NCI-H446 treated with DMSO at 0.1 percent for 48 hours (cell line): ENCODE measurements at places on chromosomes 11 and 22.

- DNase-seq = no peak
These were observed 700 bp upstream of the STX3 start for GRCh38 chr11:59754494-59754858.

- DNase-seq = no peak
These were observed 5.5 kb upstream of the NEAT1 start for GRCh38 chr11:65416841-65417701.

DNA sequence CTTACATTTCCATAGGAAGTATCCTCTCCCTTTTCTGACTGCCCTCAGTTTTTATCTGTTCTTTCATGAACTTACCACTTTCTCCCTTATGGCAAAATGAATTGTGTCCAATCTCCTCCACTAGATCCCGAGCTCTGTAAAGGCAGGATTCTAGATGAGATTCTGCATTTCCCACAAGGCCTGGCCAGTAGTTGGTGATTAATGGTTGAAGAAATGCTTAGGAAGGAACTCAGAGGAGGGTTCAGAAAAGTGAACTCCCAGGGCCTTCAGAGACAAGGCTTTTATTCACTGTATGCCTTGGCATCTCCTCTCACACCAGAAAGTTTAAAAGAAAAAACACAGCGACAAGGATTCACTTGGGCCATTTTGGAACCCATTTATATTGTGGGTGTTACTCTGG lies 66.2 kb downstream of the CCDC81 start:
- DNase-seq = no peak

GRCh38 chr11:16789063-16789420 lies 50.6 kb downstream of the C11orf58 start:
- no peak for DNase-seq

DNA sequence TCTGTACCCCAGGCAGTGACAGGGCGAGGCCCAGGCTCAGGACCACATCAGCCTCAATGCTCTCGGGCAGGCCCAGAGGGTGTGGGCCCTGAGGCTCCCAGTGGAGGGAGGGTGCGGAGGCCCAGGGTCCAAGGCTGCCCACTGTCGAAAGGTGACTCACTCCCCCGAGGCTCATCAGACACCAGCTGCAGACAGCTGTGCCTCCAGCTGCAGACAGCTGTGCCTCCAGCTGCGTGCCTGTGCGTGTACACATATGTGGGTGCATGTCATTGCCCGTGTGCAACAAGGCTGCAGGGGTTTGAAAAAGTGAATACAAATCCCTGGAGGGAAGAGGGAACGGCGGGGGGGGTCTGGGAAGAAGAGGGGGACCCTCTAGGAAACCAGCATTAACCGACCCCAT lies 134.3 kb downstream of the BRD1 start:
- no peak for DNase-seq

- DNase-seq = no peak
These were observed 78.1 kb downstream of the GAB2 start for GRCh38 chr11:78339483-78339882.

- no peak for DNase-seq
These were observed 106.2 kb downstream of the ETS1 start for GRCh38 chr11:128481135-128481534.

DNA sequence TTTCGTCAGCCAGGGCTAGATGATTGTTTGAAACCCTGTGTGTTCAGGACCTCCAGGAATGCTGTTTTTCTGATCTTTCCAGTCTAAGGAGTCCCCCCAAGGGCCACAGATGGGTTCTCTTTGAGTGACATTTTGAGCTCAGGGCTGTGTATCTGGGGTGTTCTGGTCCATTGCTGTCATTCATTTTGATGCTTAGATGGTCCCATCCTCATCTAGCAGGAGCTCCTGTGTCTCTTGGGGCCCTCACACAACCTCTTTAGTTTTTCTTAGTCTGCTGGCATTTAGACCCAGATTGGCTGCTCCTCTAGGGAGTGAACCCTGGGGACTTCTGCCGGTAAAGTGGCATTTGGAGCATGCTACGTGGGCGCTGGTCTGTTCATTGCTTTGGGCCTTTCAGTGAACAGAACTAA lies 39.1 kb downstream of the MED15 start:
- DNase-seq = no peak

- no peak for DNase-seq
These were observed 2.6 kb downstream of the ANO1 start for GRCh38 chr11:70080763-70081162.

DNA sequence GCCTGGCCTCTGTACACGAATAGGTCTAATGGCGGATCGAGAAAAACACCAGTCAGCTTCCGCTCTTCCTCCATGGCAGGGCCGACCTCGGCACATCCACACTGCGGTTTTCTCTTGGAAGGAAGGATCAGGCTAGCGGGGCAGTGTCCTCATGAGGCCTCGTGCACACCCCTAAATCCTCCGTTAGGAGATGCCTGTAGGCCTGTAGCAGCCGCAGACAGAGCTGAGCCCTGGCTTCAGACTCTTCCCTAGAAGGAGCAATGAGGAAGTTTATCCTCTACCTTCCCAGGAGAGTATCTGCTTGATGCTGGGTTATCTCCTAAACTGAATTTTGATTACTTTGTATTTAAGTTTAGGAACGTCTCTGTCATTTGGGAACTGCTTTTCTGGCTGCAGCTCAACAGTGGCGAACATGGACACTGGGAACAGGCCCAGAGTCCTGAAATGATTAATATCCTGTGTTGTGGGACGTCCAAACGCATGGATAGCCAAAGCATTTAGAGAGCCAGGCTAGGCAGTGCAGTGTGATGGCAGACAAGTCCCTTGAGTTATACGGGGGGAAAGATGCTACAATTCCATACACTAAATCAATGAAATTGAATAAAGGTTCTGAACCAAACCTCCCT lies 16.5 kb upstream of the BMAL1 start:
- DNase-seq = no peak

- DNase-seq = no peak
These were observed 17.2 kb upstream of the BMAL1 start for GRCh38 chr11:13260201-13260962.

- no peak for DNase-seq
These were observed 121.2 kb downstream of the ETS1 start for GRCh38 chr11:128465946-128466705.

GRCh38 chr11:33515347-33515746 lies 185.3 kb downstream of the C11orf91 start:
- DNase-seq = no peak

GRCh38 chr22:21098099-21098671 lies 52.4 kb downstream of the LRRC74B start:
- DNase-seq = no peak

GRCh38 chr22:39215426-39216142 lies 29.2 kb downstream of the PDGFB start:
- no peak for DNase-seq

DNA sequence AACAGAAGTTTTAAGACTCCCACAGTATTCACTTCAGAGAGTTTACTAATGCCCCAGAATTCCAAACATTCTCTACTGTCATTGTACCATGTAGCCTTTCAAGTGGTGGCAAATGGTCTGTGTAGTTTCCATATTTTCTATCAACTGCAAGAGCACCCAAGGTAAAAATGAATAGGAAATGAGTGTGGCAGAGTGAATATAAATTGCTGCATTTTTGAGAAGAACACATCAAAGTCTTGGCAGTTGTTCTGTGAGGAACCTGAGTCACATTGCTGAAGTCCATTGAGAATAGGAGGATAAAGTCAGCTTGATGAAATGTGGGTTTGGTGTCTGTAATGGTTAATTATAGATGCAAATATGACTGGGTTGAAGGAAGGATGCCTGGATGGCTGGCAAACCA lies 193.6 kb downstream of the AASDHPPT start:
- DNase-seq = no peak

DNA sequence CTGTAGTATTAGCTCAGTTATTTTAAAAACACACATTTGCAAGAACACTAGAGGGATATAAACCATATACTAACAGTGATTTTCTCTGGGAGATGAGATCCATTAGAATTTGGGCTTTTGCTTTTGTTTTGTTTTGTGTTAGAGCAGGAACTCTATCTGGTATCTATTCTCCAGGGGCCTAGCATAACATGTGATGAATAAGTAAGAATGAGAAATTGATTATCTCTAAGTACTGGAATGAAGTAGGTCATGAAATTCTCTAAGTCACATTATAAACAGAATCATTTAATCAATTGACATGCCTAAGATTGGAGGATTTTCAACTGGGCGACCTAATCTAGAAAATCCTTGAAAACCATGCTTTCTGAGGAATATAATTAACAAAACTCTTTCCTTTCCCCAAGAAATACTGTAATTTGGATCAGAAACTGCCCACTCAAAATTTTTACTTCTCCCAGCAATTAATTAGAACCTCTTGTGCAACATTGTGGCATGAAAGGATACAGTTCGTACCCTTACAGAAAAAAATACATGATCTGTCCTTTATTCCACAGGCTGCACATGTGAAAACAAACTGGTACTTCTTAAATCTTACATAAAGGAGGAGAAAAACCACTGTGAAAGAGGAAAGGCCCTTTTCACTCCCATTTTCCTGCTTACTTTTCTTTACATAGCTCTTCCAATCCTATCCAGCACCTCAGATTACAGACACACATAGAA lies 93.5 kb downstream of the MRTFA start:
- no peak for DNase-seq

- no peak for DNase-seq
These were observed 115.9 kb upstream of the CRYBB3 start for GRCh38 chr22:25083807-25084200.

GRCh38 chr11:100925935-100926334 lies 203.7 kb downstream of the PGR start:
- DNase-seq = no peak
